ENCODE measurements at places on chromosomes 16 and 17. TPM values are rescaled to one million over a fixed set of nuclear protein-coding genes. Genes with fewer than 3 reads are reported as not detected.

DNA sequence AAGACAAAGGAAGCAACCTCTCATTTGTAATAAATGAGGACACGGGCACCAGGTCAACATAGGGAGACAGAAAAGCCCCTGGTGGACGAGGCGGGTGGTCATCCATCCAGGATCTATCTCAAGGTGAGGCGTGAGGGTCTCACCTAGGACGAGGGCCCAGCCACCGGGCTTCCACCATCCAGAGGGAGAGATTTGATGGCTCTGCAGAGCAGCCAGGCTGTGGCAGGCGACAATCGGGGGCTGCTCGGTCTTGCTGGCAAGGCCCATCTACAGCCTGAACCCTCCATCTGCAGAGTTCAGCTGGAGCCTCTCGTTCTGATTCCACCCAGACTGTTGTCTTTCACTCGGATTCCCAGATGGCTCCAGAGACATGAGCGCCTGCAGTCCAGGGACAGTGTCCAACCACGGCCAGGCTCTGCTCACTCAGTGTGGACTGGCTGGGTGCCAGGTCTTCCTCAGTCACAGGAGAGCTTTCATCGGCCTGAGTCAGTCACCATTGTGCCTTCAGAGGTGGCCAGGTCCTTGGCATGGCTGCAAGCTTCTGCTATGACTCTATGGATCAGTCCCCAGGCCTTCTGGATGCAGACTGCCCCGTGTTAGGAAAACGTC lies 5.9 kb downstream of the LITAFD start:
- no peaks in the 10 kb centered on the region for H3K27me3 ChIP-seq
- no peak overlapping the region for H3K4me3 ChIP-seq
- no peak for DNase-seq
- H3K4me1 ChIP-seq: no peaks in the 10 kb centered on the region

- H3K27me3 ChIP-seq: no peaks in the 10 kb centered on the region
- no peak for DNase-seq
- H3K4me1 ChIP-seq: no peaks in the 10 kb centered on the region
- no peak overlapping the region for H3K27ac ChIP-seq
- no peaks in the 10 kb centered on the region for H3K36me3 ChIP-seq
- no peak overlapping the region for H3K4me3 ChIP-seq
These were observed 119.3 kb downstream of the STX8 start for GRCh38 chr17:9456330-9456729.

GRCh38 chr16:11354733-11355574 lies 9.7 kb downstream of the RMI2 start:
- no peak overlapping the region for H3K4me3 ChIP-seq
- peak; percentile 44 for DNase-seq
- H3K4me1 ChIP-seq: peaks cover 28% of the 10 kb centered on the region
- H3K27ac ChIP-seq: peak overlapping the region; percentile 12
- H3K27me3 ChIP-seq: peaks cover 23% of the 10 kb centered on the region

DNA sequence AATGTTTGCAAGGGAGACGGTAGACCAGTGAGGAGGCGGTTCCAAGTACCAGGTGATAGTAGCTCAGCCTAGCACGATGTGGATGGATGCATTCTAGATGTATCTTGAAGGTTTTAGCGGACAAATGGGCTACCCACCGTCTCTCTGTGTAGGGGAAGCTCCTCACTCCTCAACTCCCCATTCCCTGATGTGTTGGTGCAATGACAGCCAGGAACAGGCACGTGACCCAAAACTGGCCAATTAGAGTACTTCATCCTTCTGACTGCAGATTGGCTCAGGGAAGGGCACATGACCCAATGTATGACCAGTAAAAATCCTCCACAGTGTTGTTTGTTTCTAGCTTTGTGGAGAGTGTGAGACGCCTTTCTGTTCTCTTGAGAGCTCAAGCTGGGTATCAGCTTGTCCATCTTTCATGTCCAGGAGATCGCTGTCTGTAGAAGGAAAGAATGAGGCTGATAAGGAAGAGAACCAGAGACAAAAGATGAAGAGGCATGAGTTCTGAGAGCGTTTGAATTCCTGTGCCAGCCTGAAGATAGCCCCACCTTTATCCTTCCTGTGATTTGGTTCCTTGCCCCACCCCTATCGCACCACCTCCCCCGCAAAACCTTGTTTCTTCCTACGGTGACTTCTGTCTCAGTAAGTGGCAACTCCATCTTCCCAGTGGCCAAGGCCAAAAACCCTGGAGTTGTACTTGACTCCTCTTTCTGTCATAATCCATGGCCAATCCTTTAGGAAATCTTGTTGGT lies 2.3 kb upstream of the BORCS6 start:
- H3K4me3 ChIP-seq: peak overlapping the region; percentile 13
- H3K4me1 ChIP-seq: peaks cover 50% of the 10 kb centered on the region
- H3K27ac ChIP-seq: peak overlapping the region; percentile 51
- DNase-seq: peak; percentile 89

GRCh38 chr16:2025251-2025650 lies 1.5 kb upstream of the NHERF2 start:
- no peaks in the 10 kb centered on the region for H3K36me3 ChIP-seq
- H3K4me1 ChIP-seq: peaks cover 15% of the 10 kb centered on the region
- H3K4me3 ChIP-seq: no peak overlapping the region
- H3K27me3 ChIP-seq: peaks cover 11% of the 10 kb centered on the region
- no peak overlapping the region for H3K27ac ChIP-seq

- H3K4me3 ChIP-seq: no peak overlapping the region
- H3K36me3 ChIP-seq: no peaks in the 10 kb centered on the region
- peaks cover 37% of the 10 kb centered on the region for H3K4me1 ChIP-seq
- no peak overlapping the region for H3K27ac ChIP-seq
These were observed 2.4 kb downstream of the NATD1 start for GRCh38 chr17:21250854-21251253.

DNA sequence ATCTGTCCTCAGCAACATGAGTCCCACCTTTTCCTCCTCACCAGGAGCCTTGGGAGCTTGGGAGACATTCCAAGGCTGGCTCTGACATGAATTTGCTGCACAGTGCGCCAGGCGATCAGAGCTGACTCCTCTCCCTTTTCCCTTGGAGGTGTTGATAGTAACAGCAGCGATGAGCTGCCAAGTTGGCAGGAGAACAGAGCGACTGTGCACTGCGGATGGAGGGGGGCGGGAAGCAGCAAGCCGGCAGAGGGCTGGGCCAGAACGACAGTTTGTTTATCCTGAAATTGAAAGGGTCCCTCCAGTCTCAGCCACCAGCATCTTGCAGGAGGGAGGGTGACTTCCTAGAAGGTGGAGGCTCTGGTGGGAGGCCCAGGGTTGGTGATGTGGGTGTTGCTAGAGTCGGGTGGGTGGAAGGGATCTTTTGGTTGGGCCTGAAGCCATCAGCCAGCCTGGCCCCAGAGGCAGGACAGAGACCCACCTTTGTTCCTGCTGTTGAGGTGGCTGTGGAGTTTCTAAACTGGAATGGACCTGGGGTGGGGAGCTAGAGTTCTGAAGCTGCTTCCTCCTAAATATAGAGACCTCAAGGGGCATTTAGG lies 22.5 kb upstream of the DYNLL2 start:
- H3K27ac ChIP-seq: no peak overlapping the region
- H3K4me1 ChIP-seq: no peaks in the 10 kb centered on the region
- no peak overlapping the region for H3K4me3 ChIP-seq
- no peak for DNase-seq
- H3K36me3 ChIP-seq: no peaks in the 10 kb centered on the region
- H3K27me3 ChIP-seq: no peaks in the 10 kb centered on the region

DNA sequence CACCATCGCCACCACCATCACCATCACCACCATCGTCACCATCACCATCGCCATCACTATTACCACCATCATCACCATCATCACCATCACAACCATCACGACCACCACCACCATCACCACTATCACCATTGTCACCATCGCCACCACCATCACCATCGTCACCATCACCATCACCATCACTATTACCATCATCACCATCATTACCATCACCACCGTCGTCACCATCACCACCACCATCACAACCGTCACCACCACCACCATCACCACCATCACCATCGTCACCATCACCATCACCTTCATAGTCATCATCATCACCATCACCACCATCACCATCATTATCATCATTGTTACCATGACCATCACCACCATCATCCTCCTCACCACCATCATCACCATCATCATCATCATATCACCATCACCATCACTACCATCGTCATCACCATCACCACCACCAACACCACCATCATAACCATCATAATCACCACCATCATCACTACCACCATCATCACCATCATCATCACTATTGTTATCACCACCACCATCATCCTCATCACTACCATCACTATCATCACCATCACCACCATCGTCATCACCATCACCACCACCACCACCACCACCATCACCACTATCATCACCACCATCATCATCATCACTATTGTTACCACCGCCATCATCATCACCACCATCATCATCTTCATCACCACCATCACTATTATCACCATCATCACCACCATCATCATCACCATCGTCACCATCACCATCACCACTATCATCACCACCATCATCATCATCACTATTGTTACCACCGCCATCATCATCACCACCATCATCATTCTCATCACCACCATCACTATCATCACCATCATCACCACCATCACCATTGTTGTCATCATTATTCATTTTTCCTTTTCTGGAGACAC lies 51.5 kb upstream of the ZNF469 start:
- no peak overlapping the region for H3K27ac ChIP-seq
- DNase-seq: no peak
- H3K4me3 ChIP-seq: no peak overlapping the region
- no peaks in the 10 kb centered on the region for H3K36me3 ChIP-seq
- peaks cover 16% of the 10 kb centered on the region for H3K4me1 ChIP-seq

DNA sequence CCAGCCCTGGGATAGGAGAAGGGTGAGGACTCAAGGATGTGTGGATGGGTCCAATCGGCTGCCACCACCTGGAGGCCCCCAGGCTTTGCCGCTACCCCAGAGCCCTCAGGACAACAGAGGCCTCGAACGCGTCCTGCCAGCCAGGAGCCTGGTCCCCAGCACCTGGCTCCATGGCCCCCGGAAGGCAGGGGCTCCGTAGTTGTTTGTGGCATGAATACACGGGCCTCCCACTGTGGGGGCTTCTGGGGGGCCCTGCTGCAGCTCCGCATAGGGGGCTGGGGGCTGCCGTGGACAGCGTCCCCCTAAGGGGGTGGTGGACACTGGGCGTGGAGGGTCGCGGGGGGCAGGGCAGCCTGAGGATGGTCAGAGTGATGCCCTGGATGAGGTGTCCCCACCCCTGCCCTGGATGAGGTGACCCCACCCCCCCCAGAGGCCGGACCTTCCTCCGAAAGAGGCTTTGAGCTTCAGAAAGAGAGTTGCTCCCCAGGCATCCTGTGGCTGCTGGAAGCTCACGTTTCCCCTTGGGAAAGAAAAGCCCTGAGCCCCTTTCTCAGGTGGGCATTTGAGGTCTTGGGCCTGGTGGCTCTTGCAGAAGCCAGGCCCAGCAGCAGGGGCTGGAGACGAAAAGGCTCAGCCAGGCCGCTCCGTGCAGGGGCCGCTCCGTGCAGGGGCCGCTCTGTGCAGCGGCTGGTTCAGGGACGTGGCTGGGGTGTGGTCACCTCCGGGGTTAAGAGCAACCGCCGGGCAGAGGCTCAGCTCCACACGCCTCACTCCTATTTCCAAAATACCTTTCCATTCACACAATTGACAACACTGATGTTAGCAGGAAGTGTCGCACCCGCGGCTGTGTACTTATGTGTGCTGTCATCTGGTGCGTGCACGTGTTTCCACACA lies 40.3 kb upstream of the GNG13 start:
- no peaks in the 10 kb centered on the region for H3K36me3 ChIP-seq
- H3K4me3 ChIP-seq: no peak overlapping the region
- DNase-seq: no peak
- no peaks in the 10 kb centered on the region for H3K27me3 ChIP-seq

DNA sequence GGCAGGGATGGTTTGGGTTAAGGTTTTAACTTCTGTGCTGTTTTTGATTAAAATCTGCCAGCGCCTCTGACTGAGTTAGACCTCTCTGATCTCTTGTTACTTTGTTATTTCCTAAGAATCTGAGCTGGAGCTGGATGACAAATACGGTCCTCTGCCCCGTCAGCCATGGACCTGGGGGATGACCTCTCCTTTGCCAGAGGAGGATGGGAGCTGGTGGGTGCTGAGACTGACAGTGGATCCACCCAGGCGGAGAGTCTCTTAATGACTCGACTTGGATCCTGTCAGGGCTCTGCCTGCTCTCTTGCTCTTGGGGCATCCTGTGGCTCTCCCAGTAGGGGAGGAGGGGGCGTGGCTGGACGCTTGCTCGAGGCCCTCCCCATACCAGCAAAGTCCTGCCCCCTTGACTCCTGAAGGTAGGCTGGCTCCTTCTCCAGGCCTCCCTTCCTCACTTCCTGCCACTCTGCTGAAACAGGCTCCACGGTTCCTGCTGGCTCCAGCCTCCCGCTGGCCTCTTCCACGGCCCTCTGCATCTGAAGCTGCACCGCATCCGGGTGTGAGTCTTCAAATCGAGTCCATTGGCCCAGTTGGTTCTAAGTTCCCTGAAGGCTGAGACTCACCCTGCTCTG lies 24.8 kb upstream of the MAP3K14 start:
- no peaks in the 10 kb centered on the region for H3K36me3 ChIP-seq
- H3K27me3 ChIP-seq: no peaks in the 10 kb centered on the region
- DNase-seq: no peak

GRCh38 chr16:4597174-4597573 lies 17.5 kb downstream of the UBALD1 start:
- H3K4me3 ChIP-seq: no peak overlapping the region
- no peaks in the 10 kb centered on the region for H3K27me3 ChIP-seq
- no peaks in the 10 kb centered on the region for H3K4me1 ChIP-seq
- H3K36me3 ChIP-seq: no peaks in the 10 kb centered on the region
- DNase-seq: no peak

DNA sequence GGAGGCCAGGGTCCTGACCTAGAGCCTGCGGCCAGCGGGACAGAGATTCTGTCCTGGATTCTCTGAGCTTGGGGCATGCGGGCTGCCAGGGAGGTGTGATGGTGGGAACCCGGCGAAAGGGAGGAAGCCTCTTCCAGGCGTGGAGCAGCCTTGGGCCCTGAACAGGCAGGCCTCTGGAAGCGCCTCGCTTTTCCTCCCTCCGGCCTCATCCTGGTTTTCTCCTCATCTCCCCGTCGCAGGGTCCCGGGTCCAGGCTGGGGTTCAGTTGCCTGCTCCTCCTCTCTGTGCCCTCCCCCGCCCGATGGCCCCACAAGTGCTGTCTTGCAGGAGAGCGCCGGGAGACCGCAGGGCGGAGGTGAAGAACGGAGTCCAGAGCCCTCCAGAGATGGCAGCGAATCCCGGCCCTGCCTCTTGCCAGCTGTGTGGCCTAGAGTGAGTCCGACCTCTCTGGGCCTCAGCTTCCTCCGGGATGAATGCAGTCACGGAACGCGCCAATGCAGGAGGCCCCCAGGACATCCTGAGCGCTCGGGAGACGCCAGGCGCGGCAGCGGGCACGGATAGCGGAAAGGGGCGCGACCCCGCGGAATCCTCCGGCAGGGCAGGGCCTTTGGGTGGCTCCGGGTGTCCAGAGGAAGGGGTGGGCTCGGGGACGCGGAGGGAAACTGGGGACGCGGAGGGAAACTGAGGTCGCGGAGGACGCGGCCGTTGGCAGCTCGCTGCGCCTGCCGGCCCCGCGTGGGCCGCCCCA lies 553 bp upstream of the RAB11FIP4 start:
- DNase-seq: no peak
- H3K27ac ChIP-seq: no peak overlapping the region
- peaks cover 10% of the 10 kb centered on the region for H3K4me1 ChIP-seq

GRCh38 chr16:17345043-17345442 lies 125.7 kb downstream of the XYLT1 start:
- DNase-seq: peak; percentile 89
- peak overlapping the region; percentile 78 for H3K27ac ChIP-seq
- H3K27me3 ChIP-seq: no peaks in the 10 kb centered on the region
- no peak overlapping the region for H3K4me3 ChIP-seq
- no peaks in the 10 kb centered on the region for H3K36me3 ChIP-seq

Gene SPATA22
- polyA plus RNA-seq: not detected

All from CD14-positive monocyte (primary cell).